Hepatocyte (in vitro differentiated cells): ENCODE measurements at places on chromosomes 1 and 21.

DNA sequence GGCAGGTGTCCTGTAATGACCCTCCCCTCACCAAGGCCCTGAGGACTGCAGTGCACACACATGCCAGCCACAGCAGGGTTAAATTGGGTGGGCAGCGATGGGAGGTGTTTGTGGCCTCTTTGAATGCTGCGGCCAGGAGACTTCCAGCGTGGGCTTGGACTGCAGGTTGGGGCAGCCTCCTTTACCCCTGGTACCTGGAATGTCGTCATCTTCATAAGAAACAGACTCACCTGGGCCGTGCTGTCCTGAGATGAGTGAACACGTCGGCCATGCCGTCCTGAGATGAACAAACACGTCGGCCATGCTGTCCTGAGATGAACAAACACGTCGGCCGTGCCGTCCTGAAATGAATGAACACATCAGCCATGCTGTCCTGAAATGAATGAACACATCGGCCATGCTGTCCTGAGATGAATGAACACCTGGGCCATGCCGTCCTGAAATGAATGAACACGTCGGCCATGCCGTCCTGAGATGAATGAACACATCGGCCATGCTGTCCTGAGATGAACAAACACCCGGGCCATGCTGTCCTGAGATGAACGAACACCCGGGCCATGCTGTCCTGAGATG, 50.1 kb upstream of the COL6A1 start:
- no peak for DNase-seq

- DNase-seq, result no peak
These were observed 35.6 kb upstream of the USH2A start for GRCh38 chr1:216458812-216459211.

GRCh38 chr1:227546059-227546458, 17.3 kb upstream of the ZNF678 start:
- no peak for DNase-seq

DNA sequence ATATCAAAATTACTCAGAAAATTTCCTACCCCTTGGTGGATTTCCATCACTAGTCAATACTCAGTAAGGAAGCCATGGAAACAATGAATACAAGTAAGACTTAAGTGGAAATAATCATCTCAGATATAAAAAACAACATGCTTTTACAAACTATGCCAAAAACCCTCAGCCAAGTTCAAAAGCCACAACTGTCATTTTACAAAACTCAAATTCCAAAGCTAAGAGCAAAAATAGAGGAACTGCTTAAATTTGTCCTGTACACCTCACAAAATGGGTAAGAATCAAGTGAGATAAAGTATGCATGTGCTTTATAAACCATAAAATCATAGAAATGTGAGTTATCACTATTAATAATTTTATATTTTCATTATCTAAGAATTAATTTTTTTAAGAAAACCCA, 9.6 kb downstream of the TMCO1 start:
- no peak for DNase-seq

DNA sequence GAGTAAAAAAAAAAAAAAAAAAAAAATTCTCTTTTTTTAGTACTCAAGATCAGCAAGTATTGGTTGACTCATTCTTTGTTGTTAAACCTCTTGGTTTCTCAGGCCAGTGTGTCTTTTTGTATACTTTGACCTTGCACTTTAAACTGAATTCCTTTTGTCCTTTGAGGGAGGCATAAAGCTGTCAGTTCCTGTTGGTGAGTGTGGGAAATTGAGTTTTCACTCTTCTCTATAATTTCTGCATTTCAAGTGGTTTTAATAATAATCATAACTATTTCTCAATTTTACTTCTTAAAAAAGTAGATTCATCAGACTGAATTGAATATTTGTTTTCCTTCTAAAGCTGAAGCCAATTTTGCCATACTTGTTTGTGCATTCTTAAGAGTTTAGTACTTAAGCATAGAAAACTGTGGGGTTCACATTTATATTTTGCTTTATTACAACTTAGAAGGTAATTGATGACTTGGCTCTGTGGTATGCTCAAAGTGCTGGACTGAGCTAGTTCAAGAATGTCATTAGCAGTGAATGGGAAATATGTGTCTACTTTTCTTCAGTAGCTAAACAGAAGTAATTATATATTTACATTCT, 43.4 kb downstream of the ITSN1 start:
- no peak for DNase-seq

- no peak for DNase-seq
These were observed 471.0 kb upstream of the PBX1 start for GRCh38 chr1:164087906-164088453.

DNA sequence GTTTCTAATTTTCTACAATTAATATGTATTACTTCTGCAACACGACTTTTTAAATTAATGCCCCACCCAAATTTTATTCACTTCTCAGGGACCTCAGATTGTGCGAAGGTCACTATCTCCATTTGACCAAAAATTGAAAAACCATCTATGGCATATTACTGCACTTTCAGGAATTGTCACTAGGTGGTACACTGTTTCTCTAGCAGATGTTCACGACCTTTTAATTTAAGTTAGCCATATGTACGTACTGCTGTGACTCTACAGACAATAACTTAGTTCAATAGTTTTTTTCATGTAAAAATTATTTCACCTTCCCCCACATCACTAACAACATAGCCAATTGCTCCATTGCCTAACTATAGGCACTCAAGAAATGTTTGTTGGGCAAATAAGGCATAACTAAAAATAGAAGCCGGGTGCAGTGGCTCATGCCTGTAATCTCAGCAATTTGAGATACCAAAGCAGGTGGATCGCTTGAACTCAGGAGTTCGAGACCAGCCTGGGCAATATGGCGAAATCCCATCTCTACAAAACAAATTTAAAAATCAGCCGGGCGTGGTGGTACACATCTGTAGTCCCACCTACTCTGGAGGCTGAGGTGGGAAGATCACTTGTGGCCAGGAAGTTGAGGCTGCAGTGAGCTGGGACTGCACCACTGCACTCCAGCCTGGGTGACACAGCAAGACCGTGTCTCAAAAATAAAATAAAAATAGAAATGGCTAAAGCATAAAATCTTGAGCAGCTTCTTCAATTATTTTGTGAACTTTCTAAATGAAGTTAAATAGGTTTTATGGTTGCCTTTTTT, 75.7 kb upstream of the PKN2 start:
- DNase-seq, result peak; percentile 42

DNA sequence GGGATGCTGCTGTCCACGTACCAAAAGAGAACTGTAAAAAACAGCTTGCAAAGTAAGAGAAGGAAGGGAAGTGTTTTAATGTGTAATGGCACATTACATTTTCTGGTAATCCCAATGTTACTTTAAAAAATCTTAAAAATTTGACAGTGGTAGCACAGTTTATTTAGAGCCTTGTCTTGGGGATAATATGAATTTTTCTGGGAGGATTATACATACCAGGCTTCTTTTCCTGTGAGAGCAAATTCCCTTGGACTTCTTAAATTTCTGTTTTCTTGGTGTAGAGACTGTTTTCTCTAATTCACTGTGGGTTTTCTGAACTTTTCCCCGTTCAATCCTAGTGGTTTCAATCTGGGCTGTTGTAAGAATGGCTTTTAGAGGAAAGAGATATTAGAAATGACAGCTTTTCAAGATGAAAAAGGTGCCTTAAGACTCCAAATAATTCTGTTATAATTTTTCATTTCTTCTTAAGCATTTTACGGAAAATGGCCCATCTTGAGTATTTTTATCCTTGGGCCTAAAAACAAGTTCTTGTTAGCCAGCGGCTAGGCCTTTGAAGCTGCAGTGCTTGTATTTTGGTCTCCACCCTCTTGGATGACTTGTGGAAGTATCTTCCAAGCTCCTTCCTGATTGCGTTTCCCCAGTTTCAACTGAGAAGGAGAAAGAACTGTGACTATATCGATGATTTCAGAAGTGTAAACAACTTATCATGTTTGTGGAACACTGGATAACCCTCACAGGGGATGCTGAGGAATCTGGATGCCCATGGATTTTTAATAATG, 70.0 kb downstream of the LEPR start:
- DNase-seq, result no peak

GRCh38 chr1:185045814-185046492, 595 bp downstream of the RNF2 start:
- peak; percentile 74 for DNase-seq

GRCh38 chr1:58397187-58397820, 149.2 kb downstream of the OMA1 start:
- DNase-seq, result peak; percentile 17

- peak; percentile 38 for DNase-seq
These were observed 10.0 kb downstream of the YBEY start for GRCh38 chr21:46295996-46296752.

DNA sequence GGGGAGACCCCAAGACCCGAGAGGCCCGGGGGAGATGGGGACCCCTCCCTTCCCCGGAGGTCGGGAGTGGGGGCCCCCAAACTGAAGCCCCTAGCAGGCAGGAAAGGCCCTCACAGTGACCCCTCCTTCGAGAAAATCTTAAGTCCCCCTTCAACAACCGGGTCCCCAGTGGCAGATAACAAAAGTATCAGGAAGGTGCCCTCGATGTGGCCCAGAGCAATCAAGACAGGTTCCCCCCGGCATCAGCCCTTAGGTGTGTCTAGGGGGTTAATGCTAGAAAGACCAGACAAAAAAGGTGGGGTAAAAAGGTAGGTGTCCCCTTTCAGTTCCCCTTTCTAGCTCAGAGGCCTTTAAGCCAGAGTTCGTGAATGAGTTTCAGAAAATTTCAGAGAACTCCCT, 282 bp upstream of the ECE1 start:
- no peak for DNase-seq
